ENCODE measurements at places on chromosomes 5 and 9.

GRCh38 chr5:1311439-1312055 is 16.7 kb upstream of the TERT start:
- peaks cover 47% of the 10 kb centered on the region for H3K4me1 ChIP-seq
- DNase-seq = no peak
- no peak overlapping the region for H3K4me3 ChIP-seq

DNA sequence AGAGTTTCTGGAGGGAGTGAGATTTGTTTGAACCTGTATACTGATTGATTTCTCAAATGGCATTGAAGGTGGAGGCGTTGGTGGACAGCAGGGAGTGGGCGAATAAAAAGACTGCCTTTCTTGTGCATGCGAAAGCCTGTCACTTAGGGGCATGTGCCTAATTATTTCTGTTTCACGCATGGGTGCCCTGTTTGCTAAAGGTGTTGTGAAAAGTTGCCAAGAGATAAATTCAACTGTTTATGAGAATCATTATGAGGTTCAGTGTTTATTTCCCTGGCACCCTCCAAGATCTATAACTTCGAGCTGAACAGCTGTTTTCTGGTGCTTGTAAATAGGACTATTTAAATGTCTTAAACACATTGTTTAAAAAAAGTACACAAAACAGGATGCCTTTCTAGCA is 67.4 kb upstream of the DMRTA1 start:
- H3K4me1 ChIP-seq = no peaks in the 10 kb centered on the region
- no peak overlapping the region for H3K4me3 ChIP-seq
- no peaks in the 10 kb centered on the region for H3K27me3 ChIP-seq
- no peak for DNase-seq
- H3K27ac ChIP-seq = no peak overlapping the region
- H3K36me3 ChIP-seq = no peaks in the 10 kb centered on the region

DNA sequence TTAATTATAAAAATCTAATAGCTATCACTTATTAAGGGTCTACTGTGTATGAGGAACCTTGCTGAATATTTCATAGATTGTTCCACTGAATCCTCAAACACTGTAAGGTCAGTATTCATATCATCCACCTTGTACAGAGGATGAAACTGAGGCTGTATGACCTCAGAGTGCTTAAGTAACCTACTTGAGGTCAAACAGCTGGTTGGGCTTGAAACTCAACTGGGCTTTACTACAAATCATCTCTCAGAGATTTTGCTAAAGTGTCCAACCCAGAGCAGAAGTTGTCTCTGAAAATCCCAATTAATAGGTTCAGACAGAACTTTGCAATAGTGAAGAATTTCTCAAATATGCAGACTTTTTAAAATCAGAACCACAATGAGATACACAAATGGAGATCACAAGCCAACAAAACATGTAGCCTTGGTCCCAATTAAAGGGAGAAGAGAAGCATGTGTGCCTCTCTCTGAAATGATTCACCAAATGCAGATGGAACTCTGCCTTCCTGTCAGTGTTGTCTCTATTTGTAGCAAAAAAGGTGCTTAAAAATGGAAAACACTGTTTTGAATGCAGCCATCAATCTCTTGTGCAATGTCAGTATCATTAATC is 131.4 kb downstream of the FAM114A2 start:
- H3K27ac ChIP-seq = no peak overlapping the region
- peaks cover 8% of the 10 kb centered on the region for H3K27me3 ChIP-seq

DNA sequence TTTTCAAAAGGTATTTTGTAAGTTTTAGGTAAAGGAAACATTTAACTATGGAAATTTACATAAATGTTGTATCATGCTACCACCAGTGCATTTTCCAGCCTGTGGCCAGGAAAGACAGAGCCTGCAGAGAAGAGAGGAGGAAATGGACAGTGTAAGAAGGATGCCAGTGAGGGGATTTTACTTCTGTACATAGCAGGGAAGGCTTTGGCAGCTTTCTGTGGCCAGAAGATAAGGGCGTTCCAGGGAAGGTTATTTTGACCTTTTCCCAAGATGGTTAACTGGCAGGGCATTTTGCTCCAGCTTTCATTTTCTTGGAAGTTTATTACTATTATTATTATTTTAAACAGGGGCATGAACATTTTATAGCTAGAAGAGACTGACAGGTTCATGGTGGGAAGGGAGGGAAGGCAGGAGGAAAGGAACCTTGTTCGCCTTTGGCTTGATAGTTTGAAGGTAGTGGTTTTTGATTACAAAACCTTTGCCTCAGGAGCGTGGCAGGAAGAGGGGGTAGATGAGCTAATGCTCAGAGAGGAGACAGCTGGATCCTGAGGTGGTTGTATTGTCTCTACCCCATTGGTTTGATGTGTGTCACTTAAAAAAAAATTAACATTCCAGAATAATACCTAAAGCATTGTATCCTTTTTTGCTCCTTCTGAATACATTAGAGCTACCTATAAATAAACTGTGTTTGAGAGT is 4.1 kb downstream of the ISOC1 start:
- no peak for DNase-seq
- no peaks in the 10 kb centered on the region for H3K27me3 ChIP-seq
- peaks cover 18% of the 10 kb centered on the region for H3K4me1 ChIP-seq
- H3K27ac ChIP-seq = peak overlapping the region; percentile 2
- H3K36me3 ChIP-seq = peaks cover 4% of the 10 kb centered on the region

DNA sequence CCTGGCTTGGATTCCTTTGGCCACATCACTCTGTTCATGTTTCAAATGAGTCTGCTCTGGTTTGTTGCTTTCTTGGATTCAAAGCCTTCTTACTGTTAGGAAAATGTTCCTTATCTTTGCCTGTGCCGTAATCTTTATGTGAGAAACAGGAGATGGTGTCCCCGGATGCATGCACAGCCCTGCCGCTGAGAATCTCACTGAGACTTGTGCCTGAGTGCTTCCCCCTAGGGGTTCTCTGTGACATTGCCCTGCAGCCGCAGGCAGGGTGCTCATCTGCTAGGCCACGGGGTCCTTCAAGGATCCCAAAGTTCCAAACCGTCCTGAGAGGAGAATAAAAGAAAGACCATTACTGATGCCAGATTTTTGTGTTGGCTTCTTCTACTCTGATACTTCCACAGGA is 81.4 kb upstream of the ANKRD55 start:
- no peak overlapping the region for H3K27ac ChIP-seq
- no peak for DNase-seq
- H3K36me3 ChIP-seq = no peaks in the 10 kb centered on the region
- H3K4me3 ChIP-seq = no peak overlapping the region
- no peaks in the 10 kb centered on the region for H3K4me1 ChIP-seq
- H3K27me3 ChIP-seq = peaks cover 16% of the 10 kb centered on the region

GRCh38 chr5:138466125-138466899 is 1.0 kb downstream of the EGR1 start:
- peaks cover 50% of the 10 kb centered on the region for H3K36me3 ChIP-seq
- peaks cover 17% of the 10 kb centered on the region for H3K4me1 ChIP-seq
- H3K4me3 ChIP-seq = peak overlapping the region; percentile 84
- peak overlapping the region; percentile 94 for H3K27ac ChIP-seq
- no peak for DNase-seq

DNA sequence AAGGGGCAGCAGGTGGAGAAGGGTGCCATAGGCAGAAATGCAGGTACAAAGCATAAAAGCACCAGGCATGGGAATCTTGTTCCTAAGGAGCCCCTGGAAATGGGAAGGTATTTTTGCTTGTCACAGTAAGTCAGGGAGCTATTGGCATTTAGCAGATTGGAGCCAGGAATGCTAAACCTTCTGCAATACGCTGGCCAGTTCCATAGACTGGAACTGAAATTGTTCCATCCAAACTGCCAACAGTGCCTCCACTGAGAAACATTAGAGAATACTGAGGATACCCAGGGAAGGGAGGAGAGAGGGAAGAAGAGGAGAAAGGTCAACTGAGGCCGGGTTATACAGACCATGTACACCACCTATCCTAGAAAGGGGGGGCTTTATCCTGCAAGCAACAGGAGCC is 162.7 kb downstream of the MED27 start:
- peaks cover 33% of the 10 kb centered on the region for H3K4me1 ChIP-seq
- no peaks in the 10 kb centered on the region for H3K36me3 ChIP-seq
- H3K4me3 ChIP-seq = no peak overlapping the region
- H3K27ac ChIP-seq = no peak overlapping the region
- no peak for DNase-seq
- H3K27me3 ChIP-seq = no peaks in the 10 kb centered on the region

GRCh38 chr9:128249908-128250838 is 25.6 kb downstream of the GOLGA2 start:
- peak; percentile 97 for DNase-seq
- peaks cover 12% of the 10 kb centered on the region for H3K4me1 ChIP-seq
- H3K27me3 ChIP-seq = peaks cover 9% of the 10 kb centered on the region

DNA sequence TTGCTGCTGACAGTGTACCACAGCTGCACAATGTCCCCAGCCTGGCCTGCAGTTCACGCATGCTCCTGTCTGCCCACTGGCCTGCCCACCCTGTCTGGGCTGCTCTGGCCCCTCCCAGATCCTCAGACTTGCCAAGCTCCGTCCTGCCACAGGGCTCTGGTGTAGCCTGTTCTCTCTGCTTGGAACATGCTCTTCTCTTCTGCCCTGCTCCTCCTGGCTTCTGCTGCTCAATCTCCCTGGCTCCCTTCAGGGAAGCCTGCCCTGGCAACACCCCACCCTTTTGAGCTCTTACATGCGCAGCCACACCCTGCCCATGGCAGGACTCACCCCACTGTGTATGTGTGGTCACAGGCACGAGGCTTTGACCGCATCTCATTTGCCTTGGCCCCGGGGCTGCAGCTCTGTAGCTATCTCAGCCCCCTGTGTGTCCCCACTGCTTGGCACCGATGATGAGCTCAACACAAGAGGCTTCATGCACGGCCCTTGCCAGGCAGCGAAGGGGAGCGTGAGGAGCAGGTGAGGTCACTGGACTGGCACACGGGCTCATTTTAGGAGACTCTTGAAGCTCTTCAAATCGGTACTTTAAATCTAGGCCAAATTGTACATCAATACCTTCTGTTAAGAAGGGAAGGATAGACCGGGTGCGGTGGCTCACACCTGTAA is 20.4 kb upstream of the BRD3 start:
- H3K27ac ChIP-seq = no peak overlapping the region
- H3K4me3 ChIP-seq = no peak overlapping the region
- H3K27me3 ChIP-seq = peaks cover 27% of the 10 kb centered on the region
- H3K36me3 ChIP-seq = no peaks in the 10 kb centered on the region
- H3K4me1 ChIP-seq = no peaks in the 10 kb centered on the region

DNA sequence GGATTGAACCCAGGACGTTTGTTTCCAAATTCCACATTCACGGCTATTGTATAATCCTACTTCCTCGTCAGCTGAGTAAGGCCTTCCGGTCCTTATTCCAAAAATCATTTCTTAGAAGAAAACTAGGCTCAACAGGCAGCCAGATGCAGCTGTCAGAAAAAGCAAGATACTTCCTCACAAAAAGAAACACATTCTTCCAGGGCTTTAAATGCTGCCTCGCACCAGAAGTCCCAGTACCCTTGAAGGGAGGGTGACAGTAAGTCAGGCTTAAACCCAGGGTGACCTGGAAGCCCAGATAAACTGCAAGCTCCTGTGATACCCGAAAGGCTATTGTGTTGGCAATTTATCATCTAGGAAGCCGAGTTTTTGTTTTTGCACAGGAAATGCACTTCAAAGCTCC is 414.0 kb downstream of the NFIB start:
- H3K27me3 ChIP-seq = no peaks in the 10 kb centered on the region
- no peaks in the 10 kb centered on the region for H3K4me1 ChIP-seq
- H3K4me3 ChIP-seq = no peak overlapping the region
- DNase-seq = no peak
- no peaks in the 10 kb centered on the region for H3K36me3 ChIP-seq

Measured in effector memory CD8-positive, alpha-beta T cell (primary cell).